CD4-positive, alpha-beta memory T cell (primary cell): ENCODE measurements at places on chromosomes 1 and 21.
A peak's percentile ranks its signal among the peaks of the same experiment; 100 is the strongest.

- peak; percentile 41 for DNase-seq
Measured at GRCh38 chr1:203278082-203278884, 27.0 kb upstream of the BTG2 start.

- no peak for DNase-seq
Measured at GRCh38 chr1:227952374-227953021, 4.8 kb upstream of the WNT9A start.

DNA sequence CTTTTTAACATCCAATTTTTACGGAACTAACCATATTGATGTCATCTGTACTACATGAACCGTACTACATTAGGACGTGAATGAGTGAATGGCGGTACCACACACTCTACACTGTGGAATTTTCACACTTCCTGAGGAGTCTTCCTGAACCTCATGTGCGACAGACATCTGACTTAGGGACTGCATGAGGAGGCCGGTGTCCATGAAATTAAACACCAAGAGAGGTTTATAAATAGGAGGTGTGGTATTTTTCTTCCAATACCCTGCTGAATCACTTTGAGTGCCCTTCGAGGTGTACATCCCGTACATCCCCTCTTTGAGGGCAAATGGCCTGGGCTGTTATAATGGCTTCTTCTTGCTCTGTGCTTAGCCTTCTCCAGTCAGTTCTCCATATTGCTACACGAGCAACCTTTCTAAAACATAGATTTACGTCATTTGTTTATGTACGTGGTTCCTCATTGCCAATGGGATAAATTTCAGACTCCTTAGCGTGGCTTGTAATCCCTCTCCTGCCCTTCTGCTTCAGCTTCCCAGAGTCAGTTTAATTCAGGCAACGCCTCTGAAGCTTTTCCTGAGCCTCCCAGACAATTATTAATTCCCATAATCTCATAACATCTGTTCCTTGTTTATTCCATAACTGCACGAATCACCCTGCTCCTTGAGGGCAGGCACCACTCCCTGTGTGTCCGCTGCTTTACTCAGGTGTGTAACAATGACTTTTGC is 9.4 kb downstream of the ST3GAL3 start:
- no peak for DNase-seq

GRCh38 chr1:31776516-31776915 is 12.4 kb upstream of the ADGRB2 start:
- DNase-seq: no peak

- DNase-seq: no peak
Measured at GRCh38 chr1:87180682-87181081, 148.0 kb upstream of the LMO4 start.

- DNase-seq: no peak
Measured at GRCh38 chr1:230517786-230518185, 91.7 kb upstream of the PGBD5 start.

DNA sequence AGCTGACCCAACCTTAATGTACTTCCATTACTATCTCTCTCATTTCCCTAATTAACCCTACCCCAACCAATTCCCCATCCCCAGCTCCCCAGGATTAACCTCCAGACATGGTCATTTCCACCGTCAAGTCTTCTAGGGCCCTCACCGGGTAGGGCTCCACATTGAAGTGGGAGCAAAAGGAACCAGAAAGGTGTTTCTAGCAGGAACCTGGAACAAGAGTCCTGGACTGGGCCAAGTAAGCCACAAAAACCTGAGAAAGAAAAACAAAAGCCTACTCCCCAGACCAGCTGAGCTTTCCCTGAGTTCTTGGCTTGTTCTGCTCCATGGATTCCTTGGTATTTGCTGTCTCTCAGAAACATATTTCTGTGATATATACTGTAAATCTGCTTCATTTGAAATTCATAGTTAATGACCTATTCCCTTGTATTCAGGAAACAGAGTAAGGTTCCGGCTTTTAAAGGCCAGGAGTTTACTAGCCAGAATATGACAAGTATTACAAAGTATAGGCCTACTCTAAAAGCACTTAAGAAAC is 58.4 kb downstream of the SYF2 start:
- DNase-seq: no peak

DNA sequence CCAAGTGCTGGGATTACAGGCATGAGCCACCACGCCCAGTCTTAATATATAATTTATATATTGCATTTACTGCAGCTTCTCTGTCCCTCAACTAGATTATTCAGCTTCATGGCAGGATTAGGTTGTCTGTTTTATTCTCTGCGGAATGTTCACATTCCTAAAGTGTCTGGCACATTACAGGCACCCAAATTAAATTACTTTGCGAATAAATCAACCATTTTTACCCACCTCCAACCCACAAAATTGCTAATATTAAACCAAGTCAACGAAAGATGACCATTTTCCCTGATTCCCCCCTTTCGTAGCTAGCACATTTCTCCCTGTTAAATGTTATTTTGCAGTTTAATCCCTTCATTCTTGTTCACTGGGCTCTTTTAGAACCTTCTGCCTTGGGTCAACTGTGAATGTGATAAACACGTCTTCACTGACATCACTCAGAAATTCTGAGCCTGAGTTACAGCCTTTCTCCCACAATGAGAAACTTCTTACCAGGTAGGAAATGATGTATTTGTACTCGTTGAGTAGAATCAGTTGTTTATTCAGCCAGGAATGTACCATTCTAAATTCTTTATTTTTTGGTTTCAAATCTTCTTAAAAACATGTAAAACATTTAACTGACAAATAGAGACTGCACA is 35.9 kb downstream of the THAP3 start:
- no peak for DNase-seq

- DNase-seq: no peak
Measured at GRCh38 chr1:45117766-45118165, 88.6 kb downstream of the ZSWIM5 start.

DNA sequence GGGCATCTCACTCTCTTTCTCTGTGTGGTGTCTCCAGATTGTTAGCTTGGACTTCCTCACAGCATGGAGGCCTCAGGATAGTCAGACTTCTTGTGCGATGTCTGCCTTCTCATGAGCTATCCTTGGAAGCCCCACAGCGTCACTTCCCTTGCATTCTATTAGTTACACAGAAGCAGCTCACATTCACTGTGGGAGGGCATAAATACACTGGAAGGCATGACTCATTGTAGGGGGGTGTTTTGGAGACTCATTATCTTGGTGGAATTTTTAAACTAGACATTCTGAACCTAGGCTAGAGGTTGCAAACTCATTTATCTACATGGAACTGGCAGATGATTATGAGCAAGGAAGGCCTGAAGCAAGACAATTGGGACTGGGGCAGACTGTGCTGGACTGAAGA is 21.4 kb upstream of the FASLG start:
- DNase-seq: no peak

- DNase-seq: no peak
Measured at GRCh38 chr1:235919833-235920441, 53.2 kb upstream of the LYST start.

DNA sequence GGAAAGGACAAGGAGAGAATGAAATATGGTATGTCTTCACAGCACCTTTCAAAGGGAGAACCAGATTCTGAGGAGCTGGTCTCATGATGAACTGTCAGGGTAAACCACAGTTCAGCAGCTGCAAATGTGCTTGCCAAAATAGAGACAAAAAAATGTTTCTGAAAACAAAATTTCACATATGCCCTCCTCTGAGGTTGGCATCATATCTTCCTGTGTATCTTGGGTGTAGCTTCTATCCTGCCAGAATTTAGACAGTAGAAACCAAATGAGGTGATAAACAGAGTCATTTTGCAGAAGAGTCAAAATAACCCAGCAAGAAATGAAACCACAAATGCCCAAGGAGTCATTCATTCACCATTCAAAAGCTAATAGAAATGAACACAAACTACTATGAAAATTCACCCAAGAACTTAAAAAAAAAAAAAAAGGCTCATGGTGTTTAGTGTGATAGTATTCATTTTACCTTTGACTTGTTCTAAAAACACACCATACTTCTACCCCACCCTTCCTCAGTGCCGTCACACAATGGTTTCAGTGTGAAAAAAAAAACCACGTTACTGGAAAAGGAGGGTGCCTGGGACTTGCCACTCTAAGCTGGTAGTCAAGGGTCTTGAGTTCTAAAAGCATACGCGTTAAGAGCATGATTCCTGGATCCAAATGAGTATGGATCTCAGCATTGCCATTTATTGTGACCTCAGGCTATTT is 18.5 kb downstream of the SELL start:
- peak; percentile 67 for DNase-seq

DNA sequence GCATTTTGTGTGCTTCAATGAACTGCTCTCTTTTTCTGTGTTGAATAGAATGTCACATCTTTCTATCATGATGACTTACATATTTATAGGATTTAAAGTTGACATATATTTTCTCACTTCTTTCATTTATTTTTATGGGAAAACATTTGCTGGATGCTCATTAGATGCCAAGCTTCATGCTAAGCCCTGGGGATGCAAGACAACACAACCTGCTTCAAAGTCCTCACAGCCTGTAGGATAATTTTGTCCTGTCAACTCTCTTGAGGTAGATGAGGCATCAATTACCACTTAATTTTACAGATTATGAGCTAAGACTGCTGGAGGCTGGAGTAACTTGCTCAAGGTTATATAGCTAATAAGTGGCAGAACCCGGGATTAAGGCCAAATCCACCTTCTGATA is 264.3 kb downstream of the GRIK1 start:
- no peak for DNase-seq

DNA sequence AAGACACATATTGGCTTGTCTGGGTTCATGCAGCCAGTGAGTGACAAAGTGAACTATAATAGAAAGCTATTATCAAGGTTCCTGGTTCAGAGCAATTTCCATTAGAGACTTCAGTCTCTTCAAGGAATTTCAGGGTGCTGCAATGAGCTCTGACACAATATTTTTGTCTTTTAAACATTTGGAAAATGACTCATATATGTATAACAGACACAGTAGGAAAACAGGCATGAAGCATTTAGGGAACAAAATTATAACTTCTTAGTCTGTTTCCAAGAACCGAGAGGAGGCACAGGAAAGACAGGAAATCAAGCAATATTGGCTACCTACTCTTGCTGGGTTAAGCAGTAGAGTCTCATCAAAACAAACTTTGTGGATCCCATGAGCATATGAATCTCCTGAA is 170.4 kb downstream of the PTPRC start:
- DNase-seq: no peak
